Right kidney (tissue), 9 donors: ENCODE measurements at places on chromosomes 13 and 19.
A peak's percentile ranks its signal among the peaks of the same experiment; 100 is the strongest.

GRCh38 chr13:51101636-51102235 is 9.3 kb downstream of the C13orf42 start:
- no peak for DNase-seq

DNA sequence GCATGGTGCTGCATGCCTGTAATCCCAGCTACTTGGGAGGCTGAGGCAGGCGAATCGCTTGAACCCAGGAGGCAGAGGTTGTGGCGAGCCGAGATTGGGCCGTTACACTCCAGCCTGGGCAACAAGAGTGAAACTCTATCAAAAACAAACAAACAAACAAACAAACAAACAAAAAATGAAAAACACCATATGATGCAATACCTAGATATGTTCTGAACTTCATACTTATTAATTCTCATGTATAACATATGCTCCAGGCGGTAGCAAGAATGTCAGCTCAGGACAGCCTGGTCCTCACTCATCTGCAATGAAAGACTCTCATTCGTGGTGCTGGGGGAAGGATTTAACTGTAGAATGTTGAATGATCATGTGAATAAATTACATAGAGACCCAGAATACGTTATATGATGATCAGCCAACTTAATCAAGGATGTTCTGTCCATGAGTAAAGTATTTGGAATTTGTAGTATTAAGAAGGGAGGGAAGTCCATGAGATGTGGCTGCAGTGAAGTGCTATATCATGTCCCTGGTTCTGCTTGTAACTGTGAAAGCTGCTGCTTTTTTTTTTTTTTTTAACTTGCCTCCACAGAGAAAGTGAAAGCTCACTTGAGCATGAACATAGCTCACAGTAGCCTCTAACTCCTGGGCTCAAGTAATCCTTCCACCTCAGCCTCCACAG is 206.8 kb downstream of the UQCRFS1 start:
- no peak for DNase-seq

GRCh38 chr13:50074843-50075242 is 59.6 kb downstream of the KCNRG start:
- no peak for DNase-seq

DNA sequence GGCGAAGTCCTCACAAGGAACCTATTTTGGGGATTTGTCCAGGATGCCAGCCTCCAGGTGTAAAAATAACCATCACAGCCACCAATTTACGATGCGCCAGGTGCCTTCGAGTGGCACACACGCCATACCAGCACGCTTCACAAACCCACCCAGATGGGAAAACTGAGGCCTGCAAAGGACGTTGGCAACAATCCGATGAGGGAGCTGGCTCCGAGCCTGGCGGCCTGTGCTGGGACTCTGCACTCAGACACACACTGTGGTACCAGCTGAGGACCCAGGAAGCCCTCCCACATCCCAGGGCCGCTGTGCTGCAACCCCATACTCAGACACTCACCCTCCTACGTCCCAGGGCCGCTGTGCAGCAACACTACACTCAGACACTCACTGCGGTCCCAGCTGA is 65.0 kb upstream of the C13orf46 start:
- no peak for DNase-seq

DNA sequence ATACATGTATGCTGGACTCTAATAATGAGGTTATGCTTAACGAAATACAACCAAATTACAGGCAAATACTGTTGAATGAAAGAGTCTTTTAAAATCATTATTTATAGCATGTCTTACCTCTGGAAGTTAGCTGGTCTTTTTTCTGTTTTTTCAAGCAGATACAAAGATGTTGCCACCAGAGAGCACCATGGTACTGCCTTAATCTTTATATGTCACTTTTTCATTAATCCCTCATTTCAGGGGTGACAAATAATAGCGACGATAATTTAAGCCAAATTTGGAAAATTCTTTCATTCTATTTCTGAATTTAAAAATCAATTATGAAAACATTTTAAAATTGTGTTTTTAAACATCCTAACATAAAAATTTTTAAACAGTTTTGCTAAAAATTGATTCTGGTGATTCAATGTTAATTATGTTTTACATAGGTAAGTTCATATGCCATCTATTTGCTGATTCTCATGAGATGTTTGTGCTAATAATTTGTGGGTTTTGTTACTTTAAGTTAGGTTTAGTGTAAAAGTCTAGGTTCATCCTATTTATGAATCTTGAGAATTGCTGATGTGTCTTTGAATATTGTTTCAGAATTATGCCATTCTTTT is 379.3 kb upstream of the SGCG start:
- DNase-seq: no peak

DNA sequence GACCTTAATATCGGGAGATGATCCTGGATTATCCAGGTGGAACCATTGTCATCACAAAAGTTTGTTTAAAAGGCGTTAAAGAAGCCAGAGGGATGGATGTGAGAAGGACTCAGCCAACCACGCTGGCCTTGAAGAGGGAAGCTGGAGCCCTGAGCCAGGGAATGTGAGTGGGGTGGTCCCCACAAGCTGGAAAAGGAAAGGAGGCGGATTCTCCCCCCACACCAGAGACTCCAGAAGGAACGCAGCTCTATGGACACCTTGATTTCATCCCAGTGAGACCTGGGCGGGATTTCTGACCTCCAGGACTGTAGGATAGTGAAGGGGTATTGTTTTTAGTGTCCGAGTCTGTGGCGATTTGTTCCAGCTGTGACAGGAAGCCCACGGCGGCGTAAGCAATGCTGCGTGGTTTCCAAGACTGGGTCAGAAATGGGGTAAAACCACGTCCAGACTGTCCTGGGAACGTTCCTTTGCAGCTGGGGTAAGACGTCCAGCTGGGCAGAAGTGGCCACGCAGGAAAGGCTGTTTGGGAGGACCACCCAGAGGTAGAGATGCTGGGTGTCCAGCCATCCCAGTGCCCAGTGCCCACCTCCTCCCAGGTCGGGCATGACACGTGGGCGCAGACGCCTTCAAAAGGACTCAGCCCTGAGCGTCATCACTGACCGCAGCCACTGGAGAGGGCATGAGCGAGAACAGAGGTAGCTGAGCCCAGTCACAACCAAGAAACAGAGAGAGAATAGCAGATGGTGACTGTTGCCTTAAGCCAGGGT is 125.4 kb upstream of the USP29 start:
- no peak for DNase-seq

DNA sequence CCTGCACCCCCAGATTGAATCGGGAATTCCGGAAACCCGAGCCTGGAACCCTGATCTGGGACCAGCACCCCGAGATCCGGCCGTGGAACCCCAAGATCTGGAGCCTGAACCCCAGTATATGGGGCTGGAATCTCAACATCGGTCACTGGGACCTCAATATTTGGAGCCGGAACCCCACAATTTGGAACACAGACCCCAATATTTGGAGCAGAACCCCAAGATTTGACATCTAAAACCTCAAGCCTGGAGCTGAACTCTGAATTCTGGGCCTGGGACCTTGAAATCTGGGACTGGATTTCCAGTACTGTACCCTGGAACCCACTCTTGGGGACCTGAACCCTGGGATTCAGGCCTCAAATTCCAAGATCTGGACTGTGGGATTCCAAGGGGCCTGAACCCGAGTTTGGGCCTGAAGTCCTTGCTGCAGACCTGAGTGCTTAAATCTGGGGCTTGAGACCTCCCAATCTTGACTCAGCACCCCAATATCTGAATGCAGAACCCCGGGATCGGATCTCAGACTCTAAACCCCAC is 629 bp downstream of the LRFN3 start:
- DNase-seq: peak; percentile 15

DNA sequence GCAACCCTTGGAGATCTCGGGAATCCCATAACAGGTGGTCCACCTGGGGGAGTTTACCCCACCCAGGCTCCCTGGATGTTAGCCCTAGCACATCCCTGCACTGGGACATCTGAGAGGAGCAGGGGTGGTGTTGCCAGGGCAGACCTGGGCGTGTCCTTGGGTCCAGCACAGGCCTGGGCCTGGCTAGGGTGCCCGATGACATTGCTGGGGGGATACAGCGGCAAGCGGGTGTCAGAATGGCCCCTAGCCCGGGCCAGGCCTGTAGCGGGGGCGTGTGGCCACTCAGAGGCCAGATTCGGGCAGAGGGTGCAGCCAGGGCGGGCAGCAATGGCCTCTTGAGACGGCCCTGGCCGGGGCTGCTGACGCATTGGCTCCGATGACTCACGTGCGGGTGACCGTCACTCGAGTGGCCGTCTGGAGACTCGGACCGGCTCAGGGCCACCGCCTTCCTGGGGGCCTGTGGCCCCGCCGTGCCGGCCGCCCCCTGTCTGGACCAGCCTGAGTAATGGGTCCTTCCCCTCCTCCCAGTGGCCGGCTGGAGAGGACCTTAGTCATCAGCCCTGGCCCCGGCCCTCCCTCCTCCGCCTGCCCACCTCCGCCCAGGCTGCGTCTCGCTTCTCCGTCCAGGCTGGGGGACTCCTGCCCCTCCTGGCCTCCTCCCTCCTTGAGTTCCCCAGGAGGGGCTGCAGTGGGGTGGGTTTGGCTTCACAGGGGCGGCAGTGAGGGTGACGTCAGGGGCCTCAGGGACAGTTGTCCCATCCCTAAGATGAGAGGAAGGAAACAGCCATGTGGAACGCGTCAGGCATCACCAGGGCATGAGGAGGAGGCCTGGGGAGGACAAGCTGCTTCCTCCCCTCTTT is 23.2 kb upstream of the CRTC1 start:
- peak; percentile 46 for DNase-seq

- peak; percentile 81 for DNase-seq
Observed at GRCh38 chr19:2540646-2541454, 64.9 kb downstream of the GADD45B start.

- no peak for DNase-seq
Observed at GRCh38 chr13:44822291-44822690, 167.0 kb downstream of the NUFIP1 start.

GRCh38 chr13:101397742-101398141 is 18.6 kb downstream of the NALCN start:
- DNase-seq: no peak

- no peak for DNase-seq
Observed at GRCh38 chr13:30796132-30796572, 60.8 kb downstream of the ALOX5AP start.

- peak; percentile 24 for DNase-seq
Observed at GRCh38 chr13:112510002-112510780, 77.8 kb downstream of the TUBGCP3 start.

DNA sequence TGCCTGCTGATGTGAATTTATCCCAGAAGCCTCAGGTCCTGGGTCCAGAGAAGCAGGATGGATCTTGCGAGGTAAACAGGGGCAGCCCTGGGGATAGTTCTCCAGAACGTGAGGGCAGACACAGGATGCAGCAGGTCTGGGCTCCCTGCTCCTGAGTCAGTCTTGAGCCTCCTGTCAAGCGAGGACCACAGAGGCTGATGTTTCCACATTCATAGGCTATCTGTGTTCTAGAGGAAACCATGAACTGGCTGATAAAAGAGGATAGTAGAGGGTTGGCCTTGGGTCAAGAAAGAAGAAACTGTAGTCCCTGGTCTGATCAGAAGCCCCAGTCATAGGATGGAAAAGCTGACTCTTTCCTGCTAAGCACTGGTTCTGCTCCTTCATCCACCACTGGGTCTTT is 2.2 kb downstream of the ZNF175 start:
- DNase-seq: no peak

- DNase-seq: peak; percentile 25
Observed at GRCh38 chr19:4278010-4278409, 1.1 kb upstream of the SHD start.

- no peak for DNase-seq
Observed at GRCh38 chr13:43959291-43959690, 79.6 kb downstream of the LACC1 start.

DNA sequence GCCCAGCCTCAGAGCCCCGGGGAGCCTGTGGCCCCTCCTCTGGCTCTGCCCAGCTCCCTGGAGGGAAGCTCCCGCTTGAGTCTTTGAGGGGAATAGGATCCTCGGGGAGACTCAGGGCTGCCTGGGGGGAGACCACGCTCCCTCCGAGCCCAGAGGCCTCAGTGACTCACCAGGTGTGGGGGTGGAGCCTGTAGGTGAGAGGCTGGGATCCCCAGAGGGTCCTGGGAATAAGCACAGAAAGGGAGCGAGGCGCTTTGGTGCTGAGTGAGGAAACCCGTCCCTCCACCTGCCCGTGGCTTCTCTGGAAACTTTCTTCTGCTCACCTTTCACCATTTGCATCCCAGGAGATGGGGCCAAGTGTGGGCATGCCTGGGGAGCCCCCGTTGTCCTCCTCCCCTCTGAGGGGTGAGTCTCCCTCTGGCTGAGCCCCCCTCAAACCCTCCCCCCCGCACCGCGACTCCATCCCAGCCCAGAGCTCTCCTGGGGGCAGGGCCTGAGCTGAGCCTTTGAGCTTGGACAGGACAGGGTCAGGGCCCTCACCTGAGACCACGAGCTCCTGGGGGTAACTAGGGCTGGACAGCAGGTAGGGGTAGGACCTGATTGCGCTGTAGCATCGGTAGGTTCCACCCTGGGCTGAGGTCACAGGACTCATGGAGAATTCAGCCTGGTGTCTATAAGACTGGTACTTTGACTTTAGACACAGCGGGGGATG is 2.7 kb downstream of the LILRB5 start:
- no peak for DNase-seq

DNA sequence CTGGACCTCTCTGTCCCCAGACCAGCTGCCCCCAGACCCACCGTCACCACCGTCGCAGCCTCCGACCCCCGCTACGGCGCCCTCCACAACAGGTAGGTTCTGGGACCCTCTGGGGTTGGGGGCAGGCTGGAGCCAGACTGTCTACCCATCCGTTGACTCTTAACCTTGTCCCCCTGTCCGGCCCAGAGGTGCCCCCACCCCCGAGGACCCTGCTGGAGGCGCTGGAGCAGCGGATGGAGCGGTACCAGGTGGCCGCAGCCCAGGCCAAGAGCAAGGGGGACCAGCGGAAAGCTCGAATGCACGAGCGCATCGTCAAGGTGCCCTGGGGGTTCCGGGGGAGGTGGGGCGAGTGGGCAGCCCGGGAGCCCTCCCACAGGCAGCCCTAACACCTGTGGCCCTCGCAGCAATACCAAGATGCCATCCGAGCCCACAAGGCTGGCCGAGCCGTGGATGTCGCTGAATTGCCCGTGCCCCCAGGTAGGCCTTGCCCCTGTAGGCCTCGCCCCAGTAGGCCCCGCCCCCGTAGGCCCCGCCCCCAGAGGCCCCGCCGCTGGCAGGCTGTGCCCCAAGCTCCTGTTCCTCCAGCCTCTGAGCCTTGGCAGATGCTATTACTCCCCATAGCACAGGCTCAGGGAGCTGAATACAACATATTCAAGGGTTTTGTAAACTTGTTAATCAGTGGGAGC is 12.9 kb downstream of the CC2D1A start:
- DNase-seq: no peak

DNA sequence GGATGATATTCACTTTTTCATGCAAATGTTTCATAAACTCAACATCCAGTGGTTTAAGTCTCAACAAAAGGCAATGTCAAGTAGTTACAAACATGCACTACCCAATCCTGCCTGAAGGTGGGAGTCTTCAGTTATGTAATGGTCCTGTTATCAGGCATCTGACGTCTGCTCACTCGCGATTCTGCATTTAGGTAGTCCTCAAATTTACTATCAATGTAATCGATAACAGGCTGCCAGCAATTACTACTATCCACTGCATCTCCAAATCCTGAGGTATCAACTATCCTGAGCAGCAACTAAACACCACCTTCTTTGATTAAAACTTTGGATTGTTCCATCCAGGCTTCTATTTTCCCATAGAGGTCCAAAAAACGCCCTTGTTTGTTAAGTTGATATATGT is 51.2 kb downstream of the NLRP12 start:
- peak; percentile 24 for DNase-seq
